MCF 10A (cell line): ENCODE measurements at places on chromosomes 3 and 15. TPM values are rescaled to one million over a fixed set of nuclear protein-coding genes. Genes with fewer than 3 reads are reported as not detected.

Gene WDR72
- not detected in 2 replicates for total RNA-seq

Gene SEMA7A
- 0.81 and 1.6 TPM in 2 replicates for total RNA-seq

Gene WDR49
- total RNA-seq = 0.54 and 0.98 TPM in 2 replicates

Gene CCDC39
- not detected in 2 replicates for total RNA-seq

Gene SEMA3G
- 0.12 TPM in 1 of 2 replicates, not detected in the other for total RNA-seq

Gene ROPN1
- total RNA-seq = not detected in 2 replicates

Gene ECE2
- total RNA-seq = not detected in 2 replicates

Gene SOX2
- total RNA-seq = not detected in 2 replicates

Gene GPR171
- not detected in 2 replicates for total RNA-seq

Gene ALG1L2
- not detected in 2 replicates for total RNA-seq

Gene SACM1L
- 39.3 and 44.5 TPM in 2 replicates for total RNA-seq

Gene TRH
- not detected in 2 replicates for total RNA-seq

Gene ANKRD34C
- not detected in 2 replicates for total RNA-seq
